Skeletal muscle cell (primary cell): ENCODE measurements at places on chromosomes 5 and 9.

- DNase-seq = no peak
Observed at GRCh38 chr9:8408575-8409190, 609.1 kb upstream of the DMAC1 start.

DNA sequence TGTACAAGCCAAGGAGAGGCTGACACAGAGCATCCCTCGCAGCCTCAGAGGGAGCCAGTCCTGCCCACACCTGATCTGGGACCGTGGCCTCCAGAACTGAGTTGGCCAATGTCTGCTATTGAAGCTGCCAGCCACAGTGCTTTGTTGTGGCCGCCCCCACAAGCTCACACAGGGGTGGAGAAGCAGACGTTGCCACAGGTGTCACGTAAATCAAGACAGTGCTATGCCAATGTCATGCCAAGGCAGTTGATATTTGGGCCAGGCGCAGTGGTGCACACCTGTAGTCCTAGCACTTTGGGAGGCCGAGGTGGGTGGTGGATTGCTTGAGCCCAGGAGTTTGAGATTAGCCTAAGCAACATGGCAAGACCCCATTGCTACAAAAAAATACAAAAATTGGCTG lies 17.3 kb upstream of the TERT start:
- no peak for DNase-seq

DNA sequence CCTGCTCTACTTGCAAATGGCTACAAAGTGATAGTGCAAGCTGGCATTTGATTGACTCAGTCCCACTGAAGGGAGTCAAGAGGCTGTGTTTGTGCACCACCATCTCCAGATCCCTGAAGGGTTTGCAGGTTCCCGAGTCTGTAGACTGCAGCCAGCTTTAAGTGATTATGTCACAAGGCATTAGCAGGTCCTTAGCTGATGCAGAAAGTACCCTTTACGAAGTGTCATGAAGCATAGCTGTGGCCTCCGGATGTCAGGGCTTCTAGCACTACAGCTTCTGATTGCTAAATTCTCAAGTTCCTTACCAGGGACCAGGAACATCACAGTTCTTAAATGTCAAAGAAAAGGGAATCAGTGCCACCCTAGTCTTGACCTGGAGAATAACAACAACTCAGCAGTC lies 311.3 kb upstream of the TRPC7 start:
- no peak for DNase-seq

DNA sequence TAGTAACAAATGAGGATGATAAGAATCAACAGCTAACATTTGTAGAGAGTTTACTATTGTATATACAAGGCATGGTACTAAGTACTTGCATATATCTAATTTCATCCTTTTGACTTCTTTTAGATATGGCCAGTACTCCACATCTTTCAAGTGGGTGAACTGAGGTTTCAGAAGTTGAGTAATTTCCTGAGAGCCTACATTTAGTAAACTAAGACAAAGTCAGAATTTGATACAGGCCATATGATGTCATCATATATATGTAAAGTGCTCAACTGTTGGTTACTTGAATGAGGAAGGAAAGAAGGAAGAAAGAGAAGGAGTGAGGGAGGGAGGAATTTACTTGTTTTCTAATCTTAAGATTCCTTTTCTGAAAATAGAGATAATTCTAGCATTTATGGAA lies 52.8 kb downstream of the GRIA1 start:
- no peak for DNase-seq

GRCh38 chr5:89191374-89191773 lies 308.4 kb upstream of the MEF2C start:
- peak; percentile 58 for DNase-seq

DNA sequence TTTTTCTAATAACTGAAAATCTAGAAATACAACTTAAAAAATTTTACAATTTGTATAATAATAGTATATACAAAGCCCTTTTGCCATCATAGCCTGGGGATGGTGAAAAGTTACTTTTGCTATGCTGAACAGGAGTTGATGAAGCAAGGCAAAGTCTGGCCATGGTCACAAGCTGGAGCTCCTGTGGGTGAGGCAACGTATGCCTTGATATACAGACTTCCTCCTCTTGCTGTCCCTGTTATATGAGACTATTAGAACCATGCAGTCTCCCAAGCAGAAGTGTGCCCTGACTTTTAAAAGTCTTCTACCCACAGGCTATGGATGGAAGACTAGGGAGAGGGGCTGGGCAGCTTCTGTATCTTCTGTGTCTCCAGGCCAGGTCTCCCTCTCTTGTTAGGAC lies 15.7 kb downstream of the FAM151B start:
- DNase-seq = no peak

GRCh38 chr5:172931001-172931536 lies 28.2 kb upstream of the RPL26L1 start:
- peak; percentile 80 for DNase-seq

DNA sequence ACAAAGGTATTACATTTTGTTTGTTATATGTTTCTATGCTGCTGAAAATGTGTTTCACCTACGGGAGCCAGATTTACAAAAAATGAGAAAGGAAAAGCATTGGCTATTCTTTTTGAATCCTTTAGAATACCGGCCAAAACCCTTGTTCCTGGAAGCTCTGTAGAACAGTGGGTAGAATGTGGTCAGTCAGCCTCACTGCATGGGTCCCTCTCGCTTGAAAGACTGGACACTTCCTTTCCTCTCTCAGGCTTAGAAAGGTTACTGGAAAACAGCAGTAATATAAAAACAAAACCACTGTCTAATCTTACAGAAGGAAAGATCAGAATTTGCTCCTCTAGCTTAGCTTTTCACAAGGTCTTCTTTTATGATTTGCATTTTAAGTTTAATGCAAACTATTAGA lies 45.1 kb downstream of the OSTF1 start:
- no peak for DNase-seq

DNA sequence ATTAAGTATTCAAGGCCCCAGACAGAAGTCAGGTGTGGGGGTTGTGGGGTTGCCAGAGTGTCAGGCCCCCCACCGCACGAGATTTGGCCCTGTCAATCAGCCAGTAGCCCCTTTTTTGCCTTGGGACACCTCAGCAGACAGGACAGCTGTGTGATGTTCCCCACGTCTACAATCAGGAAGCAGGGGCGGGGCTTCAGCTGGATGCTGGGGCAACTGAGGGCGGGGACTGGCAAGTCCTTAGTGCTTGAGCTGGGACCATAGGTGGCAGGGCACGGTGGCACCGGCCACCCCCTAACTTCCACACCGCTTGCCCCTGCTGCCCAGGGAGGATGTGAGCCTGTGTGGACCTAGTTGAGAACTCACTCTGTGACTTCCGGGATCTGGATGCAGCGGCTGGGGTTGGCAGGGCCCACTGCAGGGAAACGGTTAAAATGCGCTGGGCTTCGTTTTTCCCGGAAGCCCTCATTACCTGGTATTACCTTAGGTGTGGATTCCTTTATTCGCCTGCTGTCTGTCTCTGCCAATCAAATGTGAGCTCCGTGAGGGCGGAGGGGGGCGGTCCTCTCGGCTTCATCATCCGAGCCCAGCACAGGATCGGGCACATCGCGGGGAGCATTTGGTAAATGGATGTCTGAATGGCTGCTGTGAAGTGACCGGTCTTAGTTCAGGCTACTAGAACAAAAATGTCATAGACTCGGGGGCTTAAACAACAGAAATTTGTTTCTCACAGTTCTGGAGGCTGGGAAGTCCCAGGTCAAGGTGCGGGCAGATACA lies 7.5 kb upstream of the GTF3C5 start:
- no peak for DNase-seq

GRCh38 chr9:93599571-93600403 lies 23.4 kb downstream of the PHF2 start:
- no peak for DNase-seq

GRCh38 chr5:158976035-158976434 lies 123.7 kb downstream of the EBF1 start:
- peak; percentile 63 for DNase-seq

DNA sequence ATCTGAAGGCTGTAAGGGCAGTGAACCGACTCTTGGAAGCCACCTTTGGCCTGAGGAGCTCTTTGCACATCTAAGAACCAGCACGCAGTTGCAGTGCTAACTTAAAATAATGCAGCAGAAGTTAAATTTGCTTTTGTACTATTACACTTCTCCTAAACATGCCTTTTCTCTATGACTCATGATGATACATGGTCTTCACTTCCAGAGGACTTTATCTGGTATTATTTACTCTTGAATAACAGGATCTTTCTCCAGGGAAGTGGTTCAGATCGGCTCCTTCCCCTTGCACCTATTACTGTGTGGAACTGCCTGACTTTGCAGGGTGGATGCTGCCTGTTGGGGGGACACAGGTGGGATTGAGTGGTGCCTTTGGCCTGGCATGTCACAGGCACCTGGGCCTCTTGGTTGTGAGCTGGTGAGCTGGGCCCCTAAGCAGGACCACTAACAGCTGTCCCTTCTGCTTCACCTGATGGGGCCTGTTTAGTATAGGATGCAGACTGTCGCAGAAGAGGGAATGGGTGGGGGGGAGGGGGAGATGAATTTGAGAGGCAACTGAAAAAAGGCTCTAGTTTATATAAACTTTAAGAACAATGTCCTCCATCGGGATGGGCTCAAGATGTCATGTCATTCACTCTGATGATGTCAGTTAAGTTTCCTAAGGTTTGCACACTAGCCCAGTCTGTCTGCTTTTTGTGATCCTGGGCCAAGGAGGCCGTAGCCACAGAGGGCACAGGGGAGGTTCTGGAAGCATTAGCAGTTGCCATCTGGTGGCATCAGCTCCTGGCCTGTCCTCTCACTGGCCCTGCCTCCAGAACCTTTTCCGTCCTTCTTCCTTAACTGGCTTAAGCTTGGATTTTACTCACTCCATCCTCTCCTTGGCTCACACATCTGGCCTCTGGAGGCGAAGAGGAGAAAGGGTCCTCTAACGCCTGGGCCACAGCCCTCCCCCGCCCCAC lies 33.9 kb upstream of the GABBR2 start:
- peak; percentile 12 for DNase-seq

DNA sequence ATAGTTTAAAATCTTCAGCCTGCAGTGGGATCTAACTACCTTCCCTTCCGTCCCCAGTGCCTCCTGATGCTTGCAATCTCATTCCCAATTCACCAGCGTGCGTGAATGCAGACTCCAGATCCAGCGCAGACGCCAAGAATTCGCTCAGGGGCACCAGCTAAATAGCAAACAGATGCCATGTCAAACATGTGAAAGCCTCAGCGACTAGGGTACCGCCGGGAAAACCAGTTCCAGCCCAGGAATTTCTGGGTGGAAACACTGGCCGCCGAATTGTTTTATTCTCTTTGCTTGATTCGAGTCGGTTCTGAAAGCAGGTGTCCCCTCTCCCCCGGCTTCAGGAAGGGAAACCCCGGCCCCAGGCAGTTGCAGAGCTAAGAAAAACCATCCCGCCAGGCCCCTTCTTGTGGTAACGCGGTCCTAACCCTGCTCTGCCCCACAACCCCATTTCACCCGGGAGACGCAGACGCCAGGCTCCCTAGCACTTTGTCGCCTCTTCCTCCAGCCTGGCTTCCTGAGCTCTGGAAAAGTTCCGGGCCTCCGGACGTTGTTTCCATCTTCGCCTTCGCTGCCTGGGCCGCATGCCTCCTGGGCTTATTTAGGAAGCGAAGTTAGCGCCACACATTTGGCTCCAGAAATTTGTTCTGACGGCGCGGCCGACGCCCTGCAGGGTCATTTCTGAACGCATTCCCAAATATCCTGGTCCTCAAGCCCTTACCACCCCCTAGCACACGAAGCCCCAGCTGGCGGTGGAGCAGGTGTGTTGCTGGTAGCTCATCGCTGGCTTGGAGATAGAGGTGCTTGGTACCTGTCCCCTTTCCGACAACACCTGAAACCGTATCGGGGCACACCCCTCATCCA lies 665 bp upstream of the LVRN start:
- no peak for DNase-seq

DNA sequence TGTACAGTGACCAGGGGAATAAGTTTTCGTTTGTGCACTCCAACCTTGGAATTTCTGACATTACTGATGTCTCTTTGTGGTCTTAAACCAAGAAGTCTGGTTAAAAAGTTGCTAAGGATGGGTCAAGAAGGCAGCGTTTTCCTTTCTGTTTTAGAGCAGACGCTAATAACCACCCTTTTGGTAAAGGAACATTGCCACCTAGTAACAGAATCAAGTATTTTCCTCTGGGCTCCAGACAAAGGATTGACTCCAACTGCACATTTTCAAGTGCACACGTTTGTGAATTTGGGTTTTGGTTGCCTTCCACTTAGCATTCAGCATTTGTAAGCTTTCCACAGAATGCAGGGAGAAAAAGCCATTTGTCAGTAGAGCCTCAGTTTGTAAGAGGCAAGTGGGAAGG lies 22.2 kb upstream of the CEP78 start:
- no peak for DNase-seq

- no peak for DNase-seq
Observed at GRCh38 chr5:136162008-136162407, 29.4 kb downstream of the SMAD5 start.

- no peak for DNase-seq
Observed at GRCh38 chr5:154714266-154714986, 40.8 kb upstream of the LARP1 start.

DNA sequence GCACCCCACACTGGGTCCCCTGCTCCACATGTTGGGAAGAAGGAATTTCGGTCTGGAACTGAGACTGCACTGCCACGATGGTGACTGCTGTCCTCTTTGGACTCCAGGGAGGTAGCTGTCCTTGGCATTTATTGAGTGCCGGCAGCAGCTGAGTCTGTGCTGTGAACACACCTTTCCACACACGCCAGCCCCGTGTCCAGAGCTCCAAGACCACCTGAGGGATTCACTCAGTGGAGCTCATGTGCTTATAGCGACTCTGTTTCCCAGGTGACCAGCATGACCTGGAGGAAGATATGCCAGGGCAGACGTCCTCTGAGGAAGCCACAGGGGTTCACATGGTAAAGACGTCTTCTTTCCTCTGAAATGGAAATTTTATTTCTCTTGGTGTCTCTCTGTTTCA lies 33.2 kb upstream of the FLT4 start:
- DNase-seq = no peak

DNA sequence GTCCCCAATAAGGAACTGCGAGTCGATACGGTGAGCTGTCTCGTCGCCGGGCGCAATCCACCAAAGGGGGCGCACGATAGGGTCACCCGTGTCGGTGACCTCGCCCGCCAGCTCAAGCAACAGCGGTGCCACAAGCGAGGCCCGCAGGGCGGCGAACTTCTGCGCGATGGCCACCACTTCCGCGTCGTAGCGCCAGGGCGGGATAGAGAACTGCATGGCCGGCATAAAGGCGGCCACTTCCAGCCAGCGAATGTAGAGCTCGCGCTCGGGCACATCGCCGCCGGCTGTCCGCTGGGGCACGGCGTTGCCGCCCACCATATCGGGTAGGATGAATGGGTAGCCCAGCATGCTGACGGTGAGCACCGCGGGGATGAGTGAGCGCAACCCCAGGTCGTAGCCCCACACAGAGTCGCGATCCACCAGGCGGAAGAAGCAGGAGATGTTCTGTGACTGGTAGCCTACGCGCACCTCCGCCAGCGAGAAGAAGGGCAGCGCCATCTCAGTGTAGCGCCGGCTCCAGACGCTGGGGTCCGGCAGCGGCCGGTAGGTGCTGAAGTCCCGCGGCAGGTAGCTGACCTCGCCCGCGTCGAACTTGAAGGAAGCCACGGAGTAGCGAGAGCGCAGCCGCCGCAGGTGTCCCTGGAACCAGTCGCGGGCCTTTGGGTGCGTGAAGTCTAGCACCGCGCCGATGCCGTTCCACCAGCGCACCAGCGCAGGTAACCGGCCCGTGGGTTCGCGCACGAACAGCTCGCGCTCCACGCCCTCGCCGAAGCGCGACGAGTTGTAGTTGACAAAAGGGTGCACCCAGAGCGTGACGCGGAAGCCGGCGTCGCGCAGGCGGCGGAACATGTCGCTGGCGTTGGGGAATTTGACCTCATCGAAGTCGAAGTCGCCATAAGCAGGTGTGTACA lies 5.5 kb downstream of the MYORG start:
- DNase-seq = no peak

- DNase-seq = no peak
Observed at GRCh38 chr5:111548992-111549649, 36.8 kb upstream of the STARD4 start.

- DNase-seq = no peak
Observed at GRCh38 chr5:89125372-89125771, 242.4 kb upstream of the MEF2C start.
